ENCODE measurements at places on chromosomes 5 and 9.

GRCh38 chr5:137367951-137368350 is 131.2 kb downstream of the SPOCK1 start:
- no peak for DNase-seq

GRCh38 chr5:103867857-103868598 is 305.4 kb upstream of the NUDT12 start:
- no peak for DNase-seq

DNA sequence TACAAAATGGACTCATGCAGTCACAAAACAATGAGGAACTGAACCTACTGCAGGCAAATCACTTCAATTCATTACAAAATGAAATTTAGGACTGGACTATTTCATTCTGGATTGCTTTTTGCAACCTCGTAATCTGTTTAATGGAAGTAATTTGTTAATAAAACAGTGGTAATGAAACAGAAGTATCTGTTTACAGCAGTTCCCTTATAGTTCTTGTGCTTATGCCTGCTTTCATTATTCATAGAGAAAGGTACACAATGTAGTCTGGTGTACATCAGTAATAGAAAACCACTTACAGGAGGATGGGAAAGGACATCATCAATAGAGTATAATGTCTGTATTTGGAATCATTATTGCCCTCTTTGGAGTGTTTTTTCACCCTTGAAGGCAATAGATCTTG is 389.2 kb upstream of the NUDT12 start:
- DNase-seq: no peak

DNA sequence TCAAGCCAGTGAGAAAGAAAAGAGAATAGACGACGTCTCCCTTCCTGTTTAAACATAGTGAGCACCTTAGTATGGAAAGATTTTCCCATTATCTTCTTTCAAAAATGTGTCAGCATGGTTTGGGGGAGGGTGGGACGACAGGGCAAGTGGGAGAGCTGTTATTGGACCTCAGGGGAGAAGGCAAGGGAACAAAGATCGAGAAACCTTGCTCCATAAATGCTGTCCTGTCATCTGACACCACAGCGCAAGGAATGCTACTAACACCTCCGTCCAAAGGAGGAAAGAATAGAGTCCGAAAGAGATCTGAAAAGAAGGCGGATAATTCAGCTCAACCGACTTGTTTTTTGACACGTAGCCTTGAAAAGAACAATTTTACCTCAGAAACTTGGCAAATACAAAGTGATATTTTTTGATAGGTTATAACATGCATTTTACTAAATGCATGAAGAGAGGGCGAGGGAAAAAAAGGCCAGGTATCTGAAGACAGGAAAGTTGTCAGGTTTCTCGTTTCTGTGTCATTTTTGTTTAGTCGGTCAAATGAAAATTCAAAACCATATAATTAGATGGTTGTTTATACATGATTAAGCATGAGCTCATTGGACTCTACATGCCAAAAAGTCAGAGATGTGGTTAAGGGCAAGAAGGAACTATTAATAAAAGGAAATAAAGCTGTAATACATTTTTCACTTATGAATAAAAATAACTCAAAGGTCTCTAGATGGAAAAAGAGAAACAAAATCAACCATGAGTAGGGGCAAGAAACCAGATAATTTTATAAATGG is 155.7 kb downstream of the GLIS3 start:
- DNase-seq: no peak

GRCh38 chr5:6084376-6084775 is 294.0 kb downstream of the MED10 start:
- DNase-seq: no peak

- no peak for DNase-seq
These were observed 181.8 kb upstream of the MVB12B start for GRCh38 chr9:126144603-126145456.

GRCh38 chr9:84300271-84300670 is 40.3 kb downstream of the SLC28A3 start:
- DNase-seq: no peak

DNA sequence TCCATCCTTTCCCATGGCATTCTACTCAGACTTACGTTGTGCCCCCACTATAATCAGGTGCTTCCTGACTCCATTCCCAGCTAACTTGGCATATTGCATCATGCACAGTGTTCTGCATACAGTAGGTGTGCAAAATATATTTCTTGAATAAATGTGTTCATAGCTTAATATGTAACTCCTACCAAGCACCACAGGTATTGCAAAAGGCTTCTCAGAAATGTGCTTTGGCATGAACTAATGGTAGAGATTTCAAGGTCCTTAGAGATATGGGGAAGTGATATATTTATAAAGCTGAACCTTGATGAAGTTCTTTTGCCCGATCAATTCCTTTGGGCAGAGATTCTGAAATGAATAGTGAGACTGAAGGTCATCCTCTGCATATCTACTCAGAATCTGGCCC is 220.4 kb downstream of the KCTD16 start:
- no peak for DNase-seq

DNA sequence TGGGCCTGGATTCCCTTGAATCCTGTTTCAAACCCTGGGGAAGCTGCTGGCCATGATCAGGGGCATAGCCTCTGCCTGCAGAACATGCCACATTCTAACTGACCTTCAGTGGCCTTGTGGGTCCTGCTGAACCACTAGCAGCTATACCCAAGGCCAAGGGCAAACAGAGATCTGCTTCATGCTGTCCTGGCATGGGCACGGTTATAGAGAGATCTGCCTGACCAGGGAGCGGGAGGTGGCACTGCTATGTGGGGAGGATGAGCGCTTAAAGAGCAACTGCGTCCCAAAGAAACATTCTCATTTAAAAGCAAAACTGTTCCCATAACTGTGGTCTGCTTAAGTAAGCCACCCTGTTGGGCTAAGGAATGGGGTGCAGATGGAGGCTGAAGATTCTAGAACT is 36.5 kb upstream of the SYNPO start:
- no peak for DNase-seq

DNA sequence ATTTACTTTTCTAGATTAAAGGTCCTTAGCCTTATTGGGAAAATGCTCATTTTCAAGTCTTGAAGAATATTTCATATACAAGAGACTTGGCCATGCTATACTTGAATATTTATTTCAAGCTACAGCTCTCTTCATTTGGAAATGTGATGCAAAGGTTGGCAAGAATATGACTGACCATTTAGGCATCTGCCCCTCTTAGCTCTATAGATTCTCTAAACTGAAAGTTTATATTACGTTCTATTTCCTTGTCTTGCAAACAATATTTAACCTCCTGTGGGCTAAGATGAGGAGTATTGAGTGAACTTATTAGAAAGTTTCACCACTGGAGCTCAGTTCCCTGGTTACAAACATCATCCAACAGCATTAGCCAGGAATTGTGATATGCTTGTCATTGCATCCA is 593.1 kb downstream of the MAT2B start:
- DNase-seq: no peak

DNA sequence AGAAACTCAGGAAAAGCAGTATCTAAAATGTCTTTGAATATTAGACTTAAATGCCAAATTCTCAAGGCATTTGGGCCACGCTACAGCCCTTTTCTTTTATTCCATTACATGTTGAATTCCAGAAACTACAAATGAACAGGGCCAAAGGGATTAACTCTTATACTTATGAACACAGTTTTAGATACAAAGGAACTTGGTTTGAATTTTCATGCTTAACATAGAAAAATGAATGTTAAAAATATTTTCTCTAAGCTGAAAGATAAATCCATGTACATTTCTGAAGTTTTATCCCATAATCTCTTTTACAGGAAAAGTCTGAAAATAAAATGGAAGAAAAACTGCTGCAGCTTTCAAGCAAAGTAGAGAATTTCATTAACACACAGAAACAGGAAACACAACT is 56.8 kb downstream of the FAM81B start:
- no peak for DNase-seq

GRCh38 chr9:14014744-14015143 is 299.2 kb downstream of the NFIB start:
- DNase-seq: no peak

- DNase-seq: peak; percentile 90
These were observed 123.7 kb downstream of the C9orf50 start for GRCh38 chr9:129497005-129497812.

DNA sequence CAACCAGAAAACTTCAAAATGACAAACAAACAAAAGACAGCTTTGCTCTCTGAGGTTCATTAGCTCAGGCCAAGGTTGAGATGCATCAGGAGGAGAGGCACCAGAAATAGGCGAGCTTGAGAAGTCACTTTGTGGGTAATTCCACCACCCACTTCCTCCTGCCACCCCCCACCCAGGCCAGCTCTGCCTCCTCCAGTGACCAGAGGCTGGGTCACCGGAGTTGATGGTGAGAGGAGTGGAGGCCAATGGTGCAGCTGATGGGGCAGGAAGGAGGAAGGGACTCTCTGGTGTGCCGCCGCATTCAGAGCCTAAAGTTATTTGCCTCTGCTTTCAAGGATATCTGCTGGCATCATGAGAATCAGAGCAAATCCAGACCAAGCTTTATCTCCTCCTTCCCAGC is 73.8 kb upstream of the ASTN2 start:
- DNase-seq: no peak

- no peak for DNase-seq
These were observed 64.1 kb downstream of the BARX1 start for GRCh38 chr9:93891050-93891449.

- no peak for DNase-seq
These were observed 566 bp upstream of the ALDH7A1 start for GRCh38 chr5:126595486-126596083.

DNA sequence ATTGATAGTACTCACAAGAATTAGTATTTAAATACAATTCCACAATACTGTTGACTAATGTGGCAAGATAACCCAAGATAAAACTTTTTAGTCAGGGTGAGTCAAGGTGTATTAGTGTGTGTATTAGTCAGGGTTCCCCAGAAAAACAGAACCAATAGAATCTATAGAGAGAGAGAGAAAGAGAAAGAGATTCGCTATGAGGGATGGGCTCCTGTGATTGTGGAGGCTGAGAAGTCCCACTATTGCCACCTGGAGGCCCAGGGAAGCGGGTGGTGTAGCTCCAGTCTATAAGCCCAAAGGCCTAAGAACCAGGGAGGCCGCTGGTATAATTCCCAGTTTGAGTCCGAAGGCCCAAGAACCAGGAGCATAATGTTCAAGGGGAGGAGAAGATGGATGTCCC is 10.0 kb upstream of the SHISAL2B start:
- DNase-seq: peak; percentile 13

GRCh38 chr9:96048104-96048955 is 172.8 kb downstream of the ERCC6L2 start:
- DNase-seq: no peak

GRCh38 chr9:23638011-23638410 is 188.0 kb downstream of the ELAVL2 start:
- DNase-seq: no peak

- DNase-seq: no peak
These were observed 17.8 kb upstream of the LAMC3 start for GRCh38 chr9:130990978-130991777.

GRCh38 chr5:141787376-141787775 is 90.8 kb downstream of the PCDH1 start:
- no peak for DNase-seq

DNA sequence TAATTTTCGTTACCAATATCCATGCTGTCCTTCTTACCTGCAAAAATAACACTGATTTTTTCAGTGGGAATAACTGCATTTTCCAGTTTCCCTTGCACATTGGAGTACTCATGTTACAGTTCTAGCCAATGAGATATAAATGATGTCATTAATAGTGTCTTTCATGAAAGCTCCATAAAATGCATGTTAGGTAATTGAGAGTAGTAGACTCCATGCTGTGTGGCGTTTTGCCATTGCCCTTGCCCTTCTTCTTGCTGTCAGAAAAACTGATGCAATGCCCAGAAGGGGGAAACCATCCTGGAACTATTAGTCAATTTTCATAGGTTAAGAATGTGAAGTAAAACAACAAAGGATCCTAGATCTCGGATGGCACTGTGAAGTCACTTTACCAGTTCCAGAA is 1765.3 kb downstream of the EFNA5 start:
- no peak for DNase-seq

- no peak for DNase-seq
These were observed 289.2 kb upstream of the PCSK5 start for GRCh38 chr9:75601280-75601679.

GRCh38 chr9:132446887-132447286 is 36.9 kb downstream of the CFAP77 start:
- DNase-seq: no peak

- no peak for DNase-seq
These were observed 76.7 kb downstream of the FAM170A start for GRCh38 chr5:119706049-119706448.

GRCh38 chr5:178589180-178590140 is 733 bp downstream of the COL23A1 start:
- no peak for DNase-seq

- no peak for DNase-seq
These were observed 41.2 kb upstream of the RIOK2 start for GRCh38 chr5:97224112-97224750.

DNA sequence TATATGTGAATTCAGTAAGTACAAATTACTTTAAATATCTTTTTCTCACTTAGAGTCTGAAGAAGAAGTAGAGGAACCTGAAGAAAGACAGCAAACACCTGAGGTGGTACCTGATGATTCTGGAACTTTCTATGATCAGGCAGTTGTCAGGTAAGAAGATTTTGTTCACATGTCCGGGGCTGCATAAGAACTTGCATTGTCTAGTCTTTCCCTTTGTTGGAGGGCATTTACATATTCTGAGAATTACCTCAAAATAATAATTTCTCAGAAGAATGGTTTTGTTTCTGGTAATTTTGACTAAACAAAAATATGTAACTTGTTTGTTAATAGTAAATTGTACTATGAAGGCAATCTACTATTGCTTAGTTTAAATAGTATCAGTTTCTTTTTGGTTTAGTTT is 23.7 kb downstream of the G3BP1 start:
- DNase-seq: no peak

DNA sequence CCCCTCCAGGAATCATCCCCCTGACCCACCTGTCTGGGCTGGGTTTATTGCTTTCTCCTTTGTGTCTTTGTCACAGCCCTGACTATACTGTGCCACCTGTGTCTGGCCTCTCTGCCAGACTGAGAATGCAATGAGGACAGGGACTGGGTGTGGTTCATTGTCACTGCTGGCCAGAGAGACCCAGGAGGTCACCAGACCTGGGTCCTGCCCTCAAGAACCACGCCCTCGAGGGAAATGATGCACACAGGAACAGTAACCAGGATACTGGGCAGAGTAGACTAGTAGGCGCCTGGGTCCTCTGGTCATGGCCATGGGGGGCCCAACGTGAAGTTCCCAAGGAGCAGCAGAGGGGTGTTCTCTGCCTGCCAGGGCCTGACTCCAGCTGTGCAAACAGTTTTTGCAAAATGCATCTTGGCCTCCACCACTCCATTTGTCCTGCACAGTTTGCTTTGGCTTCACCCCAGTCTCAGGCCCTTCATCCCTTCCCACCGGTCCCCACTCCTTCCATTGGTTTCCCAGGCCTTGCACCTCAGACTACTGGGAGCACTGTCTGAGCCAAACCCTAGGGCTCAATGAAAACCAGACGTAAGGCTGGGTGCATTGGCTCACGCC is 17.8 kb downstream of the RGS3 start:
- DNase-seq: no peak

GRCh38 chr9:123283048-123283408 is 14.6 kb upstream of the STRBP start:
- no peak for DNase-seq

DNA sequence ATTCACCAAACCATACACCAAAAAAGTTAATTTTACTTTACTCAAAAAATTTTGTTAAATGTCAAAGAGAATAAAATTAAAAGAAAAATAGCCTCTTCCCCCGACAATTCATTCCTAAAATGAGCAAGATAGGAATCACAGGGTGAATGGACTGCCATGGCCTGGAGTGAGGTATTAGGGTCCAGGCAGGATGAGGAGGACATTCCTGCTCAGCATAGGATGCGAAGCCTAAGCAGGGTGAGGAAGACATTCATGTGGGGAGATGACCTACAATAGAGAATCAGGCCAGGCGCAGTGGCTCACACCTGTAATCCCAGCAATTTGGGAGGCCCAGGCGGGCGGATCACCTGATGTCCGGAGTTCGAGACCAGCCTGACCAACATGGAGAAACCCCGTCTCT is 8.4 kb downstream of the NUDCD2 start:
- no peak for DNase-seq
